GOT3 (cell line): ENCODE measurements at places on chromosomes 11 and 22.

DNA sequence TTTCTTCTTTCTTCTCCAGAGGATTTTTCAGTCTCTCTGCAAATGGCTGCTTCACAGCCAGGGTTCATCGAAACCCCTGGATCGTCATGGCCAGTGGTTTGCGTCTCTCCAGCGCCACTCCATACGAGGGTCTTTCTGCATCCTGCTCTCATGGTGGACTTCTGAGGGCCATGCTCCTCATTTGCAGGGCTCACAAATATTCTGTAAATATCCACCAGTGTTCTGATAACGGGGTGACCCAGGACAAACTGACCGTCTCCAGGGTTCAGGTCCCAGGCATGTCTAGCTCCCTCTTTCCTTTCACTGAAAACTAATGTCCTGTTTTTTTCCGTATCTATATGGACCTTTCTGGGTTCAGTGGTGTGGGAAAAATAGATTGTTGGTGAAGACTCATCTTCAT, 15.7 kb upstream of the VPREB1 start:
- no peak for DNase-seq

DNA sequence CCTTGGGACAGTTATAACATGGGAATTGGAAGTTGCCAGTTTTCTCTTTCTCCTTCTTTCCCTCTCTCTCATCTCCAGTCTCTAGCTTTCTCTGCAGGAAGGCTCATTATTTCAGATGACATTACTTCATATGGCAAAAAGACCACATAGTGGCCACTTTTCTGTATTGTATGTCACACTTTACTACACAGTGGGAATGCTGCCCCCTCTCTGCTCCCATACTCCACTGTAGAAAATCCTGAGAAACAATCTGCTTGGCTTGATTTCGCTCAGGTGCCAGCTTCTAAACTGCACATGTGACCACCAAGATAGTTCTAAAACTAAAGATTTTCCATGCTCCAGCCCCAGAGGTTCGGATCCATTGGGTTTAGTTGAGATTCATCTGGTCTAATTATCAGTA, 860.7 kb upstream of the CCDC90B start:
- DNase-seq, result no peak

GRCh38 chr11:131248588-131248987, 121.8 kb upstream of the NTM start:
- DNase-seq, result no peak

DNA sequence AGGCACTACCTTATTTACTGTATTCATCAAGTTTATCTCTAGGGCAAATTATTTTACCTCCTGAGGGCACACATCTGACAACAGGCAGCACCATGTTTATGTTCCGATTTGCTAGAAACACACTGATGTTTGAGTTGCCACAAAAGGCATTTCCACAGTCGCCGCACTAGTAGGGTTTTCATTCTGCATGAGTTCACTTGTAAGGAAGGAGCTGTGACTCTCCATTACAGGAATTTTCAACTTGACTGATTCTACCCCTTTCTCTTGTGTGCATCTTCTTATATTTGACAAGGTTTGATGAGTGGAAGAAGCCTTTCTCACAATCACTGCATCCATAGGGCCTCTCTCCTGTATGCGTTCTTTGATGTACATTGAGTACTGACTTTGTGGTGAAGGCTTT, 455.9 kb upstream of the CNTN5 start:
- no peak for DNase-seq

- no peak for DNase-seq
Observed at GRCh38 chr11:28250192-28250591, 142.0 kb downstream of the METTL15 start.

DNA sequence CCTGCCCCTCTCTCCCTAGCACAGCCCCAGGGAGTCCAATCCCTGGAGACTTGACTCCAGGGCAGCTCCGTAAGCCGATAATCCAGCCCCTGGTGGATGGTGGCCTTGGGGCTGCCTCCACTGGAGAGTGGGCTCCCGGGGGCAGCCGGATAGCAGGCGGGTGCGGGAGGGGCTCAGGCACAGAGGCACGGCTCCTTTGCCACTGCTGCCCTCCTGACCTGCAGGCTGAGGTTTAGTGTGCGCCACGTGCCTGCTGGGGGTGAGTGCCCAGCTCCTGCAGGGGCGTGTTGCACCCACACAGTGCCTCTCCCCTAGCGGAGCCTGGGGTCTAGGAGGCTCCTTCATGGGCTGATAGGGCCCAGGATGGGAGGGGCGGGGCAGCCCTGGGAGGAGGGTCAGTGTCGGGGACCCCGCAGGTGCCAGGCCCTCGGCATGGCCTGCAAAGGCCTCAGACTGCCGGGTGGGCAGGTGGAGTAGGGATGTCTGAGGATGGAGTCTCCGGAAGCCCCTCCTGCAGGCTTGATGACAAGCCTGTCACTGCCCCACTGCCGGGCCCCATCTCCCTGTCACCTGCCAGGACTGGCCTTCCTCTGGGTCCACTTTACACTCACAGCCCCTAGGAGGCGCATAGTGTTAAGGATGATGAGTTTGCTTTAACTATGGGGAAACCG, 5.6 kb downstream of the DUSP8 start:
- DNase-seq, result no peak

DNA sequence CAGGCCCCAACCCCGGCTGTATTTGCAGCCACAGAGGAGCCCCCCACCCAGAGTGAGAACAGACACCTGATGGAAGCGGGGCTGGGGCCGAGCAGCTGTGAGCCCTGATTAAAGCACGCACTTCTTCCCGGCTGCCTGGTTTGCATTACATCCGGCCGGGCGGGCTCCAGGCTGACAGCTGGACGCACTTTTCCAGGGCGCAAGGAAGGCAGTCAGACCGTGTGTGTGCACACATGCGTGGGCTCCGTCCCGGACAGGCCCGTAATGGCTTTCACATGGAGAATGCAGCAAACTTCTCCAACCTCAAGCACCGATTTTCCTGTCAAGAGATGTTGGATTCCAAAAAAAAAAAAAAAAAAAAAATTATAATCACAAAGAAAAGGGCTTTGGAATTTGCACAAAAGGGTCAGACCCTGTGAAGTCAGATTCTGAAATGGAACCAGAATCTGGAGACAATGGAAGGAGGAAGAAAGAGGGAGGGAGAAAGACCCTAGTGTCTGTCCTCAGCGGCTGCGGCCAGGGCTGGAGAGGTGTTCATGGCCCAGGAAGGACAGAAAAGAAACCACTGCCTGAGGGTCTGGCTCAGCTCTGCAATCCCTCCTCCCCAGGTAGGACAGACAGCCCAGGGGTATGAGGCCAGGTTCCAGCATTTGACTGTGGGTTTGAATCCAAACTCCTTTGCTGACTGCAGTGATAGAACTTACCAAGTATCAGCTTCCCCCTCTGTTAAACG, 365.5 kb downstream of the MN1 start:
- no peak for DNase-seq

- DNase-seq, result no peak
Observed at GRCh38 chr11:131231317-131231940, 139.0 kb upstream of the NTM start.

- no peak for DNase-seq
Observed at GRCh38 chr11:76723548-76723947, 53.0 kb upstream of the LRRC32 start.

GRCh38 chr11:22520521-22520920, 105.1 kb downstream of the FANCF start:
- DNase-seq, result no peak

- DNase-seq, result no peak
Observed at GRCh38 chr22:35960854-35961253, 67.8 kb downstream of the RBFOX2 start.

- DNase-seq, result no peak
Observed at GRCh38 chr11:36454941-36455631, 55.0 kb downstream of the TRAF6 start.

GRCh38 chr11:67345920-67346819, 7.2 kb downstream of the POLD4 start:
- DNase-seq, result no peak

DNA sequence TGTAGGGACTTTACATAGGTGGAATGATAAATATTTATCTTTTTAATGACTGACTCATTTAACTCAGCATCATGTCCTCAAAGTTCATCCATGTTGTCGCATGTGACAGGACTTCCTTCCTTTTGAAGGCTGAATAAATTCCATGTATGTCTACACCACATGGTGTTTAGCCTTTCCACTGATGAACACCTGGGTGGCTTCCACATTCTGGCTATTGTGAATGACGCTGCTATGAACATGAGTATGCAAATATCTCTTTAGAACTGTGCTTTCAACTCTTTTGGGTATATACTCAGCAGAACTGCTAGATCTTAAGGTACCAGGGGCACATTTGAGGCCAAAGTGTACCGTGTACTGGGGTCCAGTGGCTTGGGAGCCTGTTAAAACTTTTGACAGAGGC, 24.1 kb downstream of the LARGE1 start:
- DNase-seq, result no peak

DNA sequence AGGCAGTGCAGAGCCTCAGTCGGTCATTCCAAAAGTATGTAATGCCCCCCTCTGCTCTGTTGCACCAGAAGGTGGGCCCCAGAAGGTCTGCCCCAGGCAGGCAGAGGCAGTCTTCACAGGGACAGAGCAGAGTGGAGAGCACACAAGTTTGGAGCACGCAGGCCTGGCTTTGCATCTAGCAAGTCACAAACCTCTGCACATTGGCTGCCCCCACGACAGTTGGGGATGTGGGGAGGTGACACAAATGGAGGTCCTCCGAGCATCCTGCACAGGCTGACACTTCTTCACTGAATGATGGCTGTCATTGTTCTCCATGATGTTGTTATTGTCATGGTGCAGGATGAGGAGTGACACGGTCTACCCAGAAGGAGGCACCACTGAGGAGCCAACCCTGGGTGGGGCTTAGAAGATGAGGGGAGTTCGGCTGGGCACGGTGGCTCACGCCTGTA, 11.9 kb downstream of the TOM1 start:
- DNase-seq, result no peak

GRCh38 chr11:119586181-119586580, 142.8 kb downstream of the NECTIN1 start:
- no peak for DNase-seq

GRCh38 chr11:15987046-15987445, 369.3 kb downstream of the SOX6 start:
- no peak for DNase-seq
